Thymus (tissue), 14 donors: ENCODE measurements at places on chromosomes 7 and 10. TPM values are rescaled to one million over a fixed set of nuclear protein-coding genes. Genes with fewer than 3 reads are reported as not detected.

DNA sequence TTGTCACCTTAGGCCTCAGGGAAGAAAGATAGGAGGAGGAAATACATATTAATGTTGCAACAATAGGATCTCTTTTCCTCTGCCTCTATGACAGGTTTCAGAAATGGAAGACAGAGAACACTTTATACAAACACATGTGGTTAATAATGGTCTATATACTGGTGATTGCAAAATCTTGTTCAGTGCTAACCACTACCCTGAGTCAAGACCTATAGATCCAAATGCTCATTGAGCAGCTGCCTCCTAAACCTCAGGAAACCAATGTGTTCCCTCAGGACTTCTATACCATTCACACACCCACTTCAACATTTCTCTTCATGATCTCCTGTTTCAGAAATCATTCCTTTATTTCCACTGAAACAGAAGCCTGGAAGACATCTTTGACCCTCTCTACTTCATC, 32.5 kb upstream of the VWDE start:
- no peaks in the 10 kb centered on the region for H3K27me3 ChIP-seq
- no peak overlapping the region for H3K27ac ChIP-seq
- no peak overlapping the region for H3K4me3 ChIP-seq
- H3K4me1 ChIP-seq: no peaks in the 10 kb centered on the region
- DNase-seq: no peak

- no peaks in the 10 kb centered on the region for H3K27me3 ChIP-seq
- H3K4me1 ChIP-seq: no peaks in the 10 kb centered on the region
- no peak overlapping the region for H3K4me3 ChIP-seq
- no peak overlapping the region for H3K27ac ChIP-seq
These were observed 236.1 kb downstream of the ELMO1 start for GRCh38 chr7:37212556-37212955.

- H3K4me3 ChIP-seq: no peak overlapping the region
- H3K27me3 ChIP-seq: no peaks in the 10 kb centered on the region
- H3K4me1 ChIP-seq: no peaks in the 10 kb centered on the region
- no peak for DNase-seq
- no peak overlapping the region for H3K27ac ChIP-seq
- H3K36me3 ChIP-seq: peaks cover 2% of the 10 kb centered on the region
These were observed 70.8 kb downstream of the NKX6-2 start for GRCh38 chr10:132714986-132715775.

DNA sequence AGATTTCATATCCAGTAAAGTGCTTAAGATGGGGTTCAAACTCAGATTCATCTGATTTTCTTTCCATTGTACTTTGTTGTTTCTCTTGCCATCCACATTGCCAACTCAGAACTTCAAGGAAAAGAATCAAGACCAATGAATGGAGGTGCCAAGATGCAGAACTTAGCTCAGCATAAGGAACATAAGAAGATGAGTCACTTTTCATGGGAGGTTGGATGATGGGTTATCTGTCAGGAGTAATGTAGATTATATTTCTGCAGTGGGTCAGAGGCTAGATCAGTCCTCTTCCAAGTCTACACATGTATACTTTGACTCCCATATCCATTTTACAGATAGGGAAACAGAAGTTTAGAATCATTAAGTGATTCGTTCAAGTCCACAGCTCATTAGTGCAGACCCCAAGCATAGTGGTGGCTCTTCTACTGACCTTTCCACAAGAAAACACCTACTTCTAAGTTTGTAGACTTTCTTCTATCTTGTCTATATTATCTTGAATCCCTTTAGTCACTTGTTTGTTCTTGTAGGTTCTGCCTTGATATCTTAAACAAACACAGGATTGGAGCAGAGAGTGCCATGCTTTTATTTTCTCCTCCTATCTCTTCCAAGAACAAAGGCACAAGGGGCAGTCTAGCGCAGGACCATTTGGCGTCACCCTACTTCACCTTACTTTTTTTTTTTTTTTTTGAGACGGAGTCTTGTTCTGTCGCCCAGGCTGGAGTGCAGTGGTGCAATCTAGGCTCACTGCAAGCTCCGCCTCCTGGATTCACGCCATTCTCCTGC, 14.0 kb upstream of the ADD3 start:
- no peaks in the 10 kb centered on the region for H3K4me1 ChIP-seq
- H3K36me3 ChIP-seq: no peaks in the 10 kb centered on the region
- DNase-seq: no peak
- H3K27me3 ChIP-seq: no peaks in the 10 kb centered on the region

DNA sequence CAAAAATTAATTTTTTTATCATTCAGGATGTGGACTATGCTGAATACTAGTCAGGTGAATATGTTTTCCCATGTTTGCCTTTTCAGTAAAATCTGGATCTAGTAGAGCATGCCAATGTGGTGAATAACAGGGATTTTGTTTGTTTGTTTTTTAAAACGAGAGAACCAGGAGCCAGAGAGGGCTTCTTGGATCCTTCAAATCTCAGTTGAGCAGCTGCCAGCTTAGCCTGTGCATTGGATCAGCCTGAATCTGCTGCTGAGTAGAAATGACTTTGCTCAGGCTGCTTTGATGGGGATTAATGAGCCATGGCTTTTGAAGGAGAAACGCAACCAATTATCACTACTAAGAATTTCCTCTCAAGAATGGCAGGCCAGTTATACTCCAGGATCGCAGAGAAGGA, 493.8 kb downstream of the ARL4A start:
- no peak for DNase-seq
- no peaks in the 10 kb centered on the region for H3K36me3 ChIP-seq
- H3K4me1 ChIP-seq: no peaks in the 10 kb centered on the region

DNA sequence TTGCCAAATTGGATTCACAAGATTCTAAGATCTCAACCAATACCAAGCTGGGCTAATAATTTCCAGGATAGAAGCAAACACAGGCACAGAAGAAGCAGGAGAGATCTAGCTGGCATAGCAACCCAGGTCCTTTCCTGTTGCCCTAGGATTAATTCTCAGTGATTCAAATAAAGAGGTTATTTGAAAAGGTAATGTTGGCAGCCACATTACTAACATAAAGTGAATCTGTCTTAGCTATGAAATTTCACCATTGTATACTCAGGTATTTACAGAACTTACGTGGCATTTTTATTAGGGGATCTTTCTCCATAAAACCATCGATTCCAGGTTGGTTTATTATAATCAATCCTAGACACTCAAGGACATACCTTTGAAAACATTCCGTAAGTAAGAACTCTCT, 379.3 kb upstream of the POM121L12 start:
- no peaks in the 10 kb centered on the region for H3K36me3 ChIP-seq
- no peak for DNase-seq
- H3K4me3 ChIP-seq: no peak overlapping the region

DNA sequence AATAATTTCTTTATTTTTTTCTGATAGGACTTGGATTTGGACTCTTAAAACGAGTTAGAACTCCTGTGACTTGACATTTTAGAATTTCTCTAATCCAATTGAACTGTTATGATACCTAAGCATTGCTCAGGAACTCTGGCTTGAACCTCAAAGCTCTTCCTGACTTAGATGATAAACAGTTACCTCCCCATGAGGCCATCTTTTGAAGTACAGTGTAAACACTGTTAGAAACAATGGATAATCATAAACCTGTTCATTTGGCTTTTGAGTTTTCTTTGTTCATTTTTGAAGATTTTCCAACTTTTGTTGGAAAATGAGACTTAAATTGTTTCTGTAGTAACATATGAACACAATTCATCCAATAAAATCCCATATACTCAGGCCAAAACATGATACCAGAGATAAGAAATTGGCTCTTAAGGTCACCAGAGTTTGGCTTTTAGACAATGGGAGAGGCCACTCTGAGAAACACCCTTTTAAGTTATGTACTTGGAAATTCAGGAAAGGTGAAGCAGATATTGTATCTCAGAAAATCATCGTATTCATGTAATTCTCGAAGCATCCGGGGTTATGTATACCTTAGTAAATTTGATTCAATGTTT, 59.6 kb downstream of the RUNDC3B start:
- H3K4me3 ChIP-seq: no peak overlapping the region
- no peak overlapping the region for H3K27ac ChIP-seq
- no peaks in the 10 kb centered on the region for H3K4me1 ChIP-seq
- DNase-seq: no peak
- no peaks in the 10 kb centered on the region for H3K27me3 ChIP-seq

- no peak overlapping the region for H3K4me3 ChIP-seq
- H3K36me3 ChIP-seq: no peaks in the 10 kb centered on the region
- no peak for DNase-seq
These were observed 26.8 kb downstream of the NT5C3A start for GRCh38 chr7:33035776-33036175.

GRCh38 chr7:130505753-130506152, 13.9 kb downstream of the MEST start:
- H3K36me3 ChIP-seq: peaks cover 11% of the 10 kb centered on the region
- DNase-seq: no peak
- H3K4me1 ChIP-seq: no peaks in the 10 kb centered on the region
- no peak overlapping the region for H3K4me3 ChIP-seq

GRCh38 chr7:124915242-124915641, 14.4 kb downstream of the POT1 start:
- no peak for DNase-seq
- H3K27me3 ChIP-seq: no peaks in the 10 kb centered on the region
- no peak overlapping the region for H3K4me3 ChIP-seq
- no peak overlapping the region for H3K27ac ChIP-seq
- no peaks in the 10 kb centered on the region for H3K4me1 ChIP-seq

DNA sequence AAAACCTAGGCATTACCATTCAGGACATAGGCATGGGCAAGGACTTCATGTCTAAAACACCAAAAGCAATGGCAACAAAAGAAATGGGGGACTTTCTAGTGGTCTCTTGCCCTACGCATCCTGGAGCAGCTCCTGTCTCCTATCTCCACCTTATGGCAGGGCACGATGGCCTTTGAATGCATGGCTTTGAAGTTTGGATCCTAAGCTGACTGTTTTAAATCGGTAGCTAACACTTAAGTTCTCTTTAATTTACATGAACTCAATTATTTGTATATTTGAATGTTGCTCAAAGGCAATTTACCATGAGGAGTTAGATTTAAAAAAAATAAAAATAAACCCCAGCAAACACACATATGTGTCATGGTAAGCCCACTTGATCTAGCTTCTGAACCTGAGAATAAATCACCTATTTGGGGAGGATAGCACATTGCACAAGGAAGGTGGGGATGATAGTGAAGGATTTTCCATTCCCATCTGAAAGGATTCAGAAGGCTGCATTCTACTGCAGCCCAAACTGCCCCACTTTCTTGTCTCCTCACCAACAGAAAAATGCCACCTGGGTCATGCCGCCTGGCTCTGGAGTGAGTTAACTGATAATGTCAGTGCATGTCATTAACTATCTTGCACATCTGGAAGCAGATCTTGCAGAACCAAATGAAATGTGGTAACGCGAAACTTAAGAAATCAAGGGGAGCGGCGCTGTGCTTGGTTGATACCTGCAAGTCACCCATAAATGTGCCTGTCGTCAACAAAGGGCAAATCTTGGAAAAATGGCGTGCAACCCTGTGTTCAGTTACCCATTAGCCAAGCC, 12.4 kb downstream of the KLF6 start:
- H3K27me3 ChIP-seq: no peaks in the 10 kb centered on the region
- H3K36me3 ChIP-seq: peaks cover 30% of the 10 kb centered on the region
- no peak overlapping the region for H3K4me3 ChIP-seq
- peaks cover 20% of the 10 kb centered on the region for H3K4me1 ChIP-seq
- DNase-seq: no peak
- no peak overlapping the region for H3K27ac ChIP-seq

- H3K27ac ChIP-seq: no peak overlapping the region
- H3K4me1 ChIP-seq: no peaks in the 10 kb centered on the region
- H3K36me3 ChIP-seq: no peaks in the 10 kb centered on the region
- H3K4me3 ChIP-seq: no peak overlapping the region
- no peak for DNase-seq
These were observed 277.9 kb downstream of the HPSE2 start for GRCh38 chr10:98957801-98958200.

- H3K27me3 ChIP-seq: peaks cover 2% of the 10 kb centered on the region
- no peaks in the 10 kb centered on the region for H3K36me3 ChIP-seq
- no peak overlapping the region for H3K27ac ChIP-seq
- H3K4me3 ChIP-seq: no peak overlapping the region
- H3K4me1 ChIP-seq: no peaks in the 10 kb centered on the region
- DNase-seq: no peak
These were observed 151.0 kb upstream of the FRMD4A start for GRCh38 chr10:14481752-14482151.

DNA sequence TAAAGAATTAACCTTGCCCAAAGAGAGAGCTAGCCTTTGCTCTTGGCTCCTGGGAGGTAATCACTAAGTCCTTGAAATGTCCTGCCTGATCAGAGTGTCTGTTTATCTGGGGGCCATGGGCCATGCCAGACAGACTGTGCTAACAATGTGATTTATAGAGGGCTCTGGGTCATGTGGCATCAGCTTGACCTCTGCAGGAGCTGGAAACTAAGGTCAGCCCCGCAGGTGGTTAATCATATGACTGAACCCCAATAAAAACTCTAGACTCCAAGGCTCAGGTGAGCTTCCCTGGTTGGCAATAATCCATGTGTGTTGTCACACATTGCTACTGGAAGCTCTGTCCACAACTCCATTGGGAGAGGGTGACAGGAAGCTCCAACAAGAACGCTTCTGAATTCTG, 47.5 kb downstream of the NDUFB2 start:
- peaks cover 25% of the 10 kb centered on the region for H3K36me3 ChIP-seq
- H3K27ac ChIP-seq: no peak overlapping the region
- H3K4me3 ChIP-seq: no peak overlapping the region
- no peak for DNase-seq
- no peaks in the 10 kb centered on the region for H3K27me3 ChIP-seq
- no peaks in the 10 kb centered on the region for H3K4me1 ChIP-seq

- H3K27ac ChIP-seq: no peak overlapping the region
- H3K4me3 ChIP-seq: no peak overlapping the region
- no peaks in the 10 kb centered on the region for H3K36me3 ChIP-seq
- no peaks in the 10 kb centered on the region for H3K27me3 ChIP-seq
- DNase-seq: no peak
These were observed 20.6 kb upstream of the CDCA7L start for GRCh38 chr7:21966271-21966670.

GRCh38 chr10:15742836-15743235, 23.1 kb upstream of the ITGA8 start:
- no peak overlapping the region for H3K27ac ChIP-seq
- no peak for DNase-seq
- no peak overlapping the region for H3K4me3 ChIP-seq

- no peak overlapping the region for H3K4me3 ChIP-seq
- H3K27ac ChIP-seq: no peak overlapping the region
- H3K4me1 ChIP-seq: no peaks in the 10 kb centered on the region
- H3K36me3 ChIP-seq: no peaks in the 10 kb centered on the region
- no peaks in the 10 kb centered on the region for H3K27me3 ChIP-seq
These were observed 201.4 kb downstream of the ADRA2A start for GRCh38 chr10:111278266-111278665.

GRCh38 chr7:55044371-55044717, 25.5 kb downstream of the EGFR start:
- DNase-seq: no peak
- no peaks in the 10 kb centered on the region for H3K4me1 ChIP-seq
- no peak overlapping the region for H3K4me3 ChIP-seq
- H3K27me3 ChIP-seq: no peaks in the 10 kb centered on the region

PTPRZ1 gene
- polyA plus RNA-seq: 1.0 TPM

PDLIM1 gene
- 316 TPM for polyA plus RNA-seq

ITPRID1 gene
- polyA plus RNA-seq: 0.02 TPM

AGAP5 gene
- polyA plus RNA-seq: 9.0 TPM

ZNF511 gene
- polyA plus RNA-seq: 39.1 TPM

GDF2 gene
- polyA plus RNA-seq: 0.02 TPM

HMX3 gene
- polyA plus RNA-seq: not detected

NANOS1 gene
- polyA plus RNA-seq: 3.2 TPM

HYAL4 gene
- 0.30 TPM for polyA plus RNA-seq

PLCE1 gene
- 0.71 TPM for polyA plus RNA-seq

ANKRD61 gene
- 0.21 TPM for polyA plus RNA-seq

VIPR2 gene
- polyA plus RNA-seq: 22.8 TPM

LEP gene
- 0.05 TPM for polyA plus RNA-seq

ADAM8 gene
- 19.2 TPM for polyA plus RNA-seq

AGMO gene
- polyA plus RNA-seq: 0.37 TPM

PRKG1 gene
- 2.5 TPM for polyA plus RNA-seq

GIMAP8 gene
- polyA plus RNA-seq: 7.9 TPM

SRGN gene
- 549 TPM for polyA plus RNA-seq

FKBP6 gene
- 0.50 TPM for polyA plus RNA-seq

ACHE gene
- polyA plus RNA-seq: 7.9 TPM
